ENCODE measurements at places on chromosomes 4 and X.

GRCh38 chrX:152405561-152405960 lies 45.6 kb downstream of the GABRA3 start:
- no peak for DNase-seq

GRCh38 chr4:76584241-76585152 lies 149.5 kb downstream of the SHROOM3 start:
- DNase-seq, result no peak

GRCh38 chrX:40570346-40571093 lies 10.2 kb upstream of the ATP6AP2 start:
- no peak for DNase-seq

DNA sequence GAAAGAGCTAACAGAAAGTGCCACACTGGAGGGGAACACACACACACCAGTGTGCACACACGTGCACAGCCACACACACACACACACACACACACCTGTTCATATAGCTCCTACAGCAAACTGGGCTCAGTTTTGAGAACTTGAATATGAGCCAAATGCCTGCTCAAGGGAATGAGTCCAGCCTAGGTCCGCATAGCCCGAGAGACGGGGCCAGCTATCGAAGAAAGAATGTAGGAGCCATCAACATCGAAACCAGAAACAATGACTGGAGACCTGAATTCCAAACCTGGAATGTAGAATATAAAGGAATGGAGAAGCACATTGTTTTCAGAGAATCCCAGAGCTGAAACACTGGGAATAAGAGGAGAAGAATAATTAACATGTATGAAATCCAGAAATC lies 37.6 kb upstream of the ERVMER34-1 start:
- no peak for DNase-seq

- DNase-seq, result no peak
Measured at GRCh38 chrX:14930663-14931062, 57.4 kb downstream of the MOSPD2 start.

GRCh38 chr4:159483782-159484741 lies 381.2 kb downstream of the RAPGEF2 start:
- DNase-seq, result no peak

All from right renal cortex interstitium (tissue), 3 donors.